Activated CD4-positive, alpha-beta T cell treated with anti-CD3 and anti-CD28 coated beads for 36 hours (primary cell): ENCODE measurements at places on chromosomes 4 and X.

DNA sequence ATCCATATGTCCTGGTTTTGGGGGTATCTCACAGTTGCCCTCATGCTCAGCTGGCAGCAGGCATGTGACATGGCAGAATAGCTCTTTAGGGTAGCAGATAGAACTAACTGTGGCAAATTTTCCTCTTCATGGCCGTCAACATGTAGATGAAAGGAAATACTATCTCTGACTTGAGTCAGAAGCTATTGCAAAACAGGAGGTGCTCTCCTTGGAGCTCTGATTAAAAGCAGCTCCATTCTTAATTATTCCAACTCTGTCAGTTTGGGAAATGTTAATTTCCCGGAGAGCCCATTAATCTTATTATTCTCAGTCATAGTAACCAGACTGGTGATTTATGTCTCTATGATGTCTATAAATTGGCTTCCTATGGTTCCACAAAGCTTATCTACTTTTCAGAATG lies 18.2 kb downstream of the IL13RA1 start:
- DNase-seq: no peak

DNA sequence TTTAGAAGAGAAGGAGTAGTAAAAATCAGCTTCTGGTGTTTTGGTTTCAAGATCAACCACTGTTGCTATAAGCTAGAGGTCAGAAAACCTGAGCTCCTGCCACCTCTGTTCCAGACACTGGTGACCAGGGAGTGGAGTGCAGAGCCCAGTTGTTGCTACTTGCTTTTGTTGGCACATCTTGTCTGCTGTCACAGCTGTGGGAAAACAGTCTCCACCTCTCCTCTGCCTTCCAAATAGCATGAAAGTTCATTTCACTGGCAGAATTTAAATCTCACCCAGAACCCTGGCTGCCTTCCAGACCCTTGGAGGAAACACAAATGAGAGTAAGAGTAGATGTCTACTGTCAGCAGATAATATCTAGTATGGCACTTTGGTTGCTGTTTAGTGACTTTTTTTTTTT lies 297.5 kb upstream of the KLF3 start:
- DNase-seq: no peak

DNA sequence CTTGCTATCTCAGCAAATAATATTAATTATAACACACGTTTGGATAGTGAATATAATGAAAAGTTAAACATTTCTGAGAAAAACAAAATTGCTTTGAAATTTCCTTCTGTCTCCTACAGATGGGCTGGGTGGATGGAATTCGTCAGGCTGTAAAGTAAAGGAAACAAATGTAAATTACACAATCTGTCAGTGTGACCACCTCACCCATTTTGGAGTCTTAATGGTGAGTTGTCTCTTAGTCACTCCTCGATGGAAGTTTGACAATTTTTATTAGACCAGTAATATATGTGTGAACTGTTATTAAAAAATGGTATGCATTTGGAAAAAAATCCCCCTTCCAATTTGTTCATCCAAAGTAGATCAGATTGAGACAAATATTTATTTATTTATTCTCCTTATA lies 92.5 kb upstream of the BRS3 start:
- no peak for DNase-seq

- DNase-seq: no peak
These were observed 715.9 kb downstream of the TECRL start for GRCh38 chr4:63693321-63693720.

- no peak for DNase-seq
These were observed 138.4 kb downstream of the HNRNPD start for GRCh38 chr4:82235346-82235745.

- DNase-seq: no peak
These were observed 26.7 kb downstream of the PIN4 start for GRCh38 chrX:72208126-72208800.

DNA sequence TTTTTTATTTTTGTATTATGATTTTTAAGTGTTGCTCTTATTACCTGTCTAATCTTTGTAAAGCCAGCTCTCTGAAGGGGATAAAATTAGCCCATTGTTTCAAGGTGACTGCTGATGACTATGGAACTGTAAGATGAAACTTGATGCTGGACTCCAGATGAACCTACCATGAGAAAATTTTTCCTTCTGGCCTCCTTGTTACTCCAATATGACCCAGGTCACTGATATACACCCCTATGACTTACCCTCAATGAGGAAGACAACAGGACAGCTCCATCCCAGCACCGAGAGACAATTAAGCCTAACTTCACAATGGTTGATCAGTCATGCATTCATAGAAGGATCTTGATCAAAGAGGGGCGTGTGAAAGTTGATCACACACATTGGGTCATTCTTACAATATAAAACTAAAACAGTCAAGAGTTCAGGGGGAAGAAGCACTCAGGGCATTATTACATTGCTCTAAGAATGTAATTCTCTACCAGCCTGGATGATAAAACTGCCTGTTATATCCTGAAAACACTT lies 230.8 kb upstream of the AGTR2 start:
- no peak for DNase-seq

DNA sequence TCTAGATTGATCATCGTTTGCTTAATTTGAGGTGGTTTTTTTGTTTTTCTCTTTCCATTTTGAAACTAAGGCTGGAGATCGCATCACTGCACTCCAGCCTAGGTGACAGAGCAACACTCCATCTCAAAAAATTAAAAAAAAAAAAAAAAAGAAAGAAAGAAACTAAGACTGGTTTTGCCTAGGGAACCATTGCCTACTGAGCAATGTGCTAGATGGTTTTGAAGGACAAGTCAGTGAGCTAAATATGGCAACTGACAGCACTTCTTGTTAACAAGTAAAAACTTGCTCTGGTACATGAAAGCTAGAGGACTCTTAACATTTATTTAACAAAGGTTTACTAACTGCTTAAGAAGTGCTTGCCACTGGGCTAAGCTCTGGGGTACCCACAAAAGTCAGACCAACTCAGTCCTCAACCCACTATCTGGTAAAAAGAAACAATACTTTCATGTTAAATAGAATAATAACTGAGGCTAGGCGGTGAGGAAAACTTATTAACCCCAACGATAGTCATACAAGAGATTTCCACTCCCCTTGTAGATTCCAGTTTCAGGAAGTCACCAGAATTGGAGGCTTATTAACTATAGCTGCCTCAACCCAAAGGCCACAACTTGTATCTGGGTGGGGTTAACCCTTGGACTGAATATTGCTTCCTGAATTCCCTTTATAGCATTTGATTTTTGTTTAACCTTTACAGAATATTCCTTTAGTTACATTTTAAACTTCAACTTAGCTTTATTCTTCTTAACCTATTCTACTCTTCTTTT lies 111.6 kb downstream of the FRYL start:
- no peak for DNase-seq

DNA sequence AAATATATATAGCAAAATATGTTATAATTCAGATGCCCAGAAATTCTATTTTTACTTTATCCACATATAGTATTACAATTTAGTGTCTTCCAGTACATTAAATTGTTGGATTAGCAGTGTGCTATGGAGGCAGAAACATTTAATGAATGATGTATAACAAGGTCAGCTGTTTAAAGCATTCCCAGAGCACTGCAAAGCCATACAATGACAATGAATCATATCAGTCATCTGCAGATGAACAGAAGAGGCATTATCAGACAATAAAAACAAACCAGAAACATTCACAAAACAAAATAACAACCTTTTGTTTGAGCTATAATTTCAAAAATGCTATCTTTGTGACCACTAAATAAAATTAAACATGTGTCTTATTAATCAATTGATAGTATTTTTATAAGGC lies 524.2 kb downstream of the FAT4 start:
- DNase-seq: no peak

- DNase-seq: no peak
These were observed 12.0 kb downstream of the FRMD7 start for GRCh38 chrX:132115792-132116191.

DNA sequence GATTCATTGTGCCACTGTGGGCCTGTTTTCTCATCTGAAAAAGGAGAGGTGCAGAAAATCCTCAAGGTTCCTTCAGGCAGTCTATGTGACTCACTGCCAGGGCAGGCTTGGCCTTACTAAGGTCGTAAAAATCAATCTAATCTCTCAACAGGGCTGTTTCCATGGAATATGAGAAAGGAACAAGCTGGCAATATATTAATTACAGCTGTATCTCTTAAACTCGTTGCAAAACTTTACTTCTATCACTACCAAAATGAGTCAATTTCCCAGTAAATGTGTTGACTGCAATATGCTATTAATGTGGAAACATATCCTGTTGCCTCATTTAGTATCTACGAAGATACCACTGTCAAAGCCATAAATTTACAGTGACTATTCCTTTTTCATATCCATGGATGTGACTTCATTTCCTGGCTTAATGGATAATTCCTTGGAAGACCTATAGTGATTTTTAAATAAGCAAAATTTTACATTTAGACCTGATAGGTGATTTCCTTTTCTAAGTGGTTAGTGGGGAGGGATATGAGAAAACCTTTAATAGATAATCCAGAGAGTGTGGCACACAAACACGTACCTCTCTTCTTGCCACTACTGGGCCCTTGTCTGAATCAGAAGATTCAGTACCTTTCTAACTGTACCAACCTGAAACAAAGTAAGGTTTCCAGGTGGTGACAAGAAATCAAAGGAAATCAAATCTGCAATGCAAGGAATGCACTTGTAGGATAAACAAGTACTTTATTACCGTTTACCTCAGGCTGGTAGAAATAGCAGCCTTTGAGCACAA lies 127.4 kb upstream of the FTHL17 start:
- DNase-seq: no peak

DNA sequence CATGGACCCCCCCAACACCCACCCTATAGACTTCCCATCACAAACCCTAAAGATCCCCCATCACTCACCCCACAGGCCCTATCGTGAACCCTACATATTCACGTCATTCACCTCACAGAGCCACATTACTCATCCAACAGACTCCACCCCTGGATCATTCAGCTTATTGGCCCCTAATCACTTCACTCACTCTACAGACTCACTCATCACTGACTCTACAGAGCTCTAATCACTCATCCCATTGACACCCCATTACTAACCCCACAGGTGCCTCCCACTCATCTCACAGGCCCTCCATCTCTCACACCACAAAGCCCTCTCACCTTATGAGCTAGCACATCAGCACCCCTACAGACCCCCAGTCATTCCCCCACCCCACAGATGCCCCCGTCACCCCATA lies 6.3 kb upstream of the TBC1D25 start:
- no peak for DNase-seq

DNA sequence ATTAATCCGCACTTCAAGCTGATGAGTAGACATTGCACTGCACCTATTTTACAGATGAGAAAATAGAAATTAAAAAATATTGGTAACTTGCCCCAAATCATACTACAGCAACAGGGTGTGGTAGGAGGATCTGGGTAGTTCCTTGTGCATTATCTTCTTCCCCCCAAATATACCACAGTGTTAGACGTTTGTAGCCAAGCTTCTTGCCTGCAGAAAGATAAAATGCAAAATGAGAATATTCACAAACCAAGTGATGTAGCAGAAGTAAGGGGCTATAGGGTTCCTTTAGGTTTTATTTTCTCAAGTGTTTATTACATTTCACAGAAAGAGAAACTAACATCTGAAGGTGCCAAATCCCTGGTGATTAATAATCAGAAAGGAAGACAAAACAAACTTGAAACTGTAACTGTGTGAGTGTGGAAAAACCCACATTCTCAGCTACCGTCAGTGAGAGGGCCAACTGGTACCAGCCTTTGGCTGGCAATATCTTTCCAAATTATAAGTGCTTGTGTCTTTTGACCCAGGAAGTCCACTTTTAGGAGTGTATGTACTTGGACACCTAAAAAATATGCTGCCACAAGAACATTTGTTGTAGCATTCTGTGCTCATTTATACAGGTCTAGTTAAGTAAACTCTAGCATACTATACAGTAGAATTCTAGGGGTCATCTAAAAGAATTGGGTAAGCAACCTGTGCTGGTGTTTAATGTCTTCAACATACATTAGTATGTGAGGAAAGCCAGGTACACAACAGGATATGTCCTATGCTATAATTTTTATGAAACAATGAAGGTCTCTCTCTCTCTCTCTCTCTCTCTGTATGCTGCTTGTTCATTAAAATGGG lies 6.7 kb upstream of the CD38 start:
- DNase-seq: peak; percentile 50
